Aorta (tissue), 5 donors: ENCODE measurements at places on chromosomes 2 and 18. TPM values are rescaled to one million over a fixed set of nuclear protein-coding genes. Genes with fewer than 3 reads are reported as not detected.

Gene CPLX4
- 0.38 TPM for polyA plus RNA-seq

Gene TMEM17
- polyA plus RNA-seq: 0.79 TPM

Gene ERFE
- not detected for polyA plus RNA-seq

Gene GCG
- polyA plus RNA-seq: 0.97 TPM

Gene UGT1A3
- not detected for polyA plus RNA-seq

Gene TMEM18
- 17.8 TPM for polyA plus RNA-seq

Gene ACADL
- 12.1 TPM for polyA plus RNA-seq

Gene CBLN2
- not detected for polyA plus RNA-seq

Gene HNRNPLL
- polyA plus RNA-seq: 15.9 TPM

Gene LYG2
- not detected for polyA plus RNA-seq

Gene DSG4
- not detected for polyA plus RNA-seq

Gene CGREF1
- 6.9 TPM for polyA plus RNA-seq

Gene LIMS3
- 4.7 TPM for polyA plus RNA-seq

Gene PRSS56
- polyA plus RNA-seq: not detected

Gene PTPRN
- not detected for polyA plus RNA-seq

Gene IL1RL2
- not detected for polyA plus RNA-seq

Gene LYPD1
- polyA plus RNA-seq: not detected

Gene ATP8B1
- 33.1 TPM for polyA plus RNA-seq

Gene CTAGE1
- polyA plus RNA-seq: not detected

Gene SULT1C2
- polyA plus RNA-seq: not detected

Gene IL36RN
- not detected for polyA plus RNA-seq

Gene ACMSD
- polyA plus RNA-seq: not detected

Gene PSD4
- polyA plus RNA-seq: 0.79 TPM

Gene SH3RF3
- 13.1 TPM for polyA plus RNA-seq

Gene HOXD4
- polyA plus RNA-seq: 7.7 TPM

Gene LRRC30
- polyA plus RNA-seq: not detected

Gene KCNE4
- polyA plus RNA-seq: 8.7 TPM

Gene CAPN13
- 3.3 TPM for polyA plus RNA-seq

Gene PRKAG3
- polyA plus RNA-seq: 0.20 TPM

Gene ZSWIM2
- polyA plus RNA-seq: not detected

Gene SERPINB10
- polyA plus RNA-seq: not detected

Gene FAM237A
- not detected for polyA plus RNA-seq

Gene SP140L
- 12.8 TPM for polyA plus RNA-seq

Gene ARHGAP25
- polyA plus RNA-seq: 2.6 TPM

Gene SULT1C4
- polyA plus RNA-seq: 2.7 TPM

Gene OSR1
- 13.1 TPM for polyA plus RNA-seq

Gene FBXO48
- polyA plus RNA-seq: 1.1 TPM

Gene TRIM43
- not detected for polyA plus RNA-seq

Gene TBR1
- not detected for polyA plus RNA-seq

Gene MYO3B
- 0.05 TPM for polyA plus RNA-seq

Gene FBXO15
- polyA plus RNA-seq: not detected

Gene SNED1
- polyA plus RNA-seq: 5.9 TPM

Gene RTP5
- not detected for polyA plus RNA-seq
